ENCODE measurements at places on chromosomes 6 and 20.

DNA sequence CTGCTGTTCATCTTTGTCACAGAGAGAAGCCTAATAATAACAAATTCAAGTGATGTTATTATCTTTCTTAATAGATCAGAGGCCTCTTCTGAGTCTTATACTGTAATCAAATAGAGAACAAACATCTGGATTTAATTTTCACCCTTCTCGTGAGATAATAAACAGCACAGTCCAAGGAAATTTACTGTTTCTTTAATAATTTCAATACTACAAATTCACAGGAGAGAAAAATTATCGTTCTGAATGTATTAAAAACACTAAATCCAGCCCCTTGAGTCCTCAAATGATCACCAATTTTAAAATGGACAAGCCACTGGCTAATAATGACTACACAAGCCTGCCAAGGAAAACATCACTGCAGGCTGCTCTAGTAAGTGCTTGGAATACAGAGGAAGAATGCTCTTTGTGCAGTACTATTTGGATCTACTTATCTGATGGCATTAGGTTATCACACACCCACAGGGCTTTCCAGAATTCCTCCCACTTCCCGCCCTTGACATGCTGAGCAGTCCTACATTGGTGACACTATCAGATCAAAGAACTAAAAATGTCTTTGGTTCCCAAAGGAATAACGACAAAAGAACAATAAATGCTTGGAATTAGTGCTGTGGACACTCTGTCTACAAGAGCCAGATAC lies 38.1 kb downstream of the SYNE1 start:
- no peaks in the 10 kb centered on the region for H3K27me3 ChIP-seq
- H3K4me3 ChIP-seq = no peak overlapping the region
- H3K4me1 ChIP-seq = no peaks in the 10 kb centered on the region
- no peak overlapping the region for H3K27ac ChIP-seq

- DNase-seq = no peak
- H3K27ac ChIP-seq = no peak overlapping the region
- no peak overlapping the region for H3K4me3 ChIP-seq
- no peaks in the 10 kb centered on the region for H3K36me3 ChIP-seq
- no peaks in the 10 kb centered on the region for H3K4me1 ChIP-seq
Measured at GRCh38 chr20:41524980-41525613, 93.1 kb downstream of the CHD6 start.

GRCh38 chr6:168017629-168018028 lies 20.2 kb downstream of the KIF25 start:
- H3K27ac ChIP-seq = no peak overlapping the region
- H3K36me3 ChIP-seq = no peaks in the 10 kb centered on the region
- DNase-seq = no peak
- peaks cover 17% of the 10 kb centered on the region for H3K27me3 ChIP-seq
- H3K4me3 ChIP-seq = no peak overlapping the region
- no peaks in the 10 kb centered on the region for H3K4me1 ChIP-seq

DNA sequence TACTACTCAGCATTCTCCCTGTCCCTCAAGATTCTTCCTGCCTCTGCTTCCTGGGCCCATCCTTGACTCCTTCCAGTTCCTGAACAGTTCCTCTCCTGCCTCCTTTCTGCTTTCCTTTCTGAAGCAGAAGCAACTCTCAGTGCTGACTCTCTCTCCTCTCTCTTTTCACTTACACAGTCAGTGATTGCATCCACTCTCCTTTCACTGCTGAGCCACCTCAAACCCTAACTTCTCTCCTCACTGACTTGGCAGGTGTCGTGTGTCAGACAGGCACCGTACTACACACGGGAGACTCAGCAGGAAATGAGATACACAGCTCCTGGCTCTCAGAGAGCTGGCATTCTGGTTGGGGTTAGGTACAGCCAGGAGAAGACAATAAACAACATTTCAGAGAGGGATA lies 5.6 kb downstream of the ABHD16A start:
- H3K27me3 ChIP-seq = no peaks in the 10 kb centered on the region
- peaks cover 23% of the 10 kb centered on the region for H3K36me3 ChIP-seq
- H3K4me3 ChIP-seq = no peak overlapping the region
- no peak overlapping the region for H3K27ac ChIP-seq
- no peak for DNase-seq

DNA sequence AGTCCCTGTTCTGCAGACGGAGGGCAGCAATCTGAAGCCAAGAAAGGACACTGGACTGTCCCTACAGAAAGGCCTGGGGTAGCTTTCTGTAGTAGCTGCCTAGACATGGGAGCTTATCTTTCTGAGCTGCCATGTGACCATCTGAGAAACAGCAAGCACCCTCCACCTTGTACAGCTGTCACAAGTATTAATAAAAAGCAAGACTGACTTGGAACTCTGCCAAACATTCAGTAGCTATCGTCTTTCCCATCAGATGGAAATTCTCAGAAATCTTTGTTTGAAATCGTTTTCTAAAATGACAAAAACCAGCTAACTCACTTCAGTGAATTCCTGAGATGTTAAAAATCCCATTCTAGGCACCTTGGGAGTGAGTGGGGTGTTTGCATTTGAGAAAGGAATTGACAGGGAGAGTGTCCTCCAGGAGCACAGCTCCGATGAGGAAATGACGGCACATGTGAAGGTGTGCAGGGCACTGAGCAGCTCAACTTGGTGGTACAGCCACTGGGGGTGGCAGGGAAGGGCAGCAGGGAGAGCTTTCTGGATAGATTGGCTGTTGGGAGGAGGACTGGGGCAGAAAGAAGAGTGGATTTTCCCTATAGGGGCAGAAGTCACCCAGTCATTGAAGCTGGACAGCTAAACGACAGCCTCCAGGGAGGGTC lies 24.5 kb downstream of the ACSS1 start:
- H3K27me3 ChIP-seq = no peaks in the 10 kb centered on the region
- no peak overlapping the region for H3K27ac ChIP-seq
- DNase-seq = no peak
- peaks cover 33% of the 10 kb centered on the region for H3K4me1 ChIP-seq
- H3K36me3 ChIP-seq = peaks cover 30% of the 10 kb centered on the region

DNA sequence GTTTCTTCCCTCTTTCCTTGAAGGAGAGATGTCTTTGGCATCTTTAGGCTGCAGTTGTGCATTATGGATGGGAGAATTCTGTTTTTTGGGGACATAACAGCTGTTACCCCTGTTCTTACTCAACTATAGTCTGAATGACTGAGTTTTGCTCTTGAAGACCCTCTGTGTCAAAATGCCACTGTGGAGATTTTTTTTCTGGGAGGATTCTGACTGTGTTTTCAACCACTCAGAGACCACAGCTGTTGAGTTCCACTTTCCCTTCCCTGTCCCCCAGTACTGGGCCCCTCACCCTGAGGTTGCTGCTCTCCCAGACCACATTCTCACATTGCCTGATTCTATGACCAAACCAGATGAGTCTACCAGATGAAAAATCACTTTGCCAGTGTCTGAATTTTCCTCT lies 48.1 kb downstream of the NKX2-2 start:
- DNase-seq = no peak
- peaks cover 7% of the 10 kb centered on the region for H3K27me3 ChIP-seq
- H3K27ac ChIP-seq = no peak overlapping the region
- H3K4me3 ChIP-seq = no peak overlapping the region
- no peaks in the 10 kb centered on the region for H3K36me3 ChIP-seq

DNA sequence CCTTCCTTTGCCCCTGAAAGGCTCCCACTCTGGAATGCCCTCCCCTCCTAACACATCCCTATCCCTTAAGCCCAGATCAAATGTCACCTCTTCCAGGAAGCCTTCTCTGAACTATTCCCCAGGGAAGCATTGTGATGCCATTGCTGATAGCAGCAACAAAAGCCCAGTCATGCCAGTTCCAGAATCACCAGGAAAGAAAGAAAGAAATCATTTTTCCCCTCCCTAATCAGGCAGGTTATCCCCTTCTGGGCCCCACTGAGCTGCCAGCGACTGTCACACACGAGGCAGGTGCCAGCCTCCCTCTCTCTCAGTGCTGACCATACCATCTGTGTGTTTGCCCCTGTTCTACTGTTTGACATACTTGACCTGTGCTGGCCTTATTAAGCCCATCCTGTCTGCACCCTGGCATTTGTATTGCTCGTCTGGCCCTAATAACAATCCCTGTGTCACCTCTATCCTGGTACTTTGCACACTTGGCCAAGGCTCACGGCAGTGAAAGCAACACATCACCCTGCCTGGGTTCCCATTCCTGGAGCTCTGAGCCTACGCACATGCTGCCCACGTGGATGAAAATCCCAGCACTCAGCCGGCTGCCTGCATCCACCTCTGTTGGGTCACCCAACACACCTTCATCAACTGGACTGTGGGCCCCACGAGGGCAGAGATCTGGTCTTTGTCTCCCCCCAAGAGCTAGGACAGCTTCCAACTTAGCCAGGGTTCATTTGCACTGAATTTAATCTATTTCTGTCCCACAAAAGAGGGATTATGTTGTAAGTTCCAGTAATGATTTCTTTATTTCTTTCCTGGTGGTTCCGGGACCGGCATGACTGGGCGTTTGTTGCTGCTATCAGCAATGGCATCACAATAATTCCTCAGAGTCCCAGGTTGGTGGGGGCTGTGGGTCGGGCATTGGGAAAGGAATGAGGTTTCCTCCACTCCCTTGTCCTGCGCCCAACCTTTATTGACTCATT lies 5.3 kb upstream of the BPIFB1 start:
- no peak for DNase-seq
- no peaks in the 10 kb centered on the region for H3K4me1 ChIP-seq
- no peaks in the 10 kb centered on the region for H3K27me3 ChIP-seq
- no peak overlapping the region for H3K27ac ChIP-seq

GRCh38 chr6:128491610-128492206 lies 28.7 kb downstream of the PTPRK start:
- H3K4me3 ChIP-seq = peak overlapping the region; percentile 15
- no peak overlapping the region for H3K27ac ChIP-seq
- peaks cover 4% of the 10 kb centered on the region for H3K4me1 ChIP-seq
- no peaks in the 10 kb centered on the region for H3K27me3 ChIP-seq
- DNase-seq = no peak

DNA sequence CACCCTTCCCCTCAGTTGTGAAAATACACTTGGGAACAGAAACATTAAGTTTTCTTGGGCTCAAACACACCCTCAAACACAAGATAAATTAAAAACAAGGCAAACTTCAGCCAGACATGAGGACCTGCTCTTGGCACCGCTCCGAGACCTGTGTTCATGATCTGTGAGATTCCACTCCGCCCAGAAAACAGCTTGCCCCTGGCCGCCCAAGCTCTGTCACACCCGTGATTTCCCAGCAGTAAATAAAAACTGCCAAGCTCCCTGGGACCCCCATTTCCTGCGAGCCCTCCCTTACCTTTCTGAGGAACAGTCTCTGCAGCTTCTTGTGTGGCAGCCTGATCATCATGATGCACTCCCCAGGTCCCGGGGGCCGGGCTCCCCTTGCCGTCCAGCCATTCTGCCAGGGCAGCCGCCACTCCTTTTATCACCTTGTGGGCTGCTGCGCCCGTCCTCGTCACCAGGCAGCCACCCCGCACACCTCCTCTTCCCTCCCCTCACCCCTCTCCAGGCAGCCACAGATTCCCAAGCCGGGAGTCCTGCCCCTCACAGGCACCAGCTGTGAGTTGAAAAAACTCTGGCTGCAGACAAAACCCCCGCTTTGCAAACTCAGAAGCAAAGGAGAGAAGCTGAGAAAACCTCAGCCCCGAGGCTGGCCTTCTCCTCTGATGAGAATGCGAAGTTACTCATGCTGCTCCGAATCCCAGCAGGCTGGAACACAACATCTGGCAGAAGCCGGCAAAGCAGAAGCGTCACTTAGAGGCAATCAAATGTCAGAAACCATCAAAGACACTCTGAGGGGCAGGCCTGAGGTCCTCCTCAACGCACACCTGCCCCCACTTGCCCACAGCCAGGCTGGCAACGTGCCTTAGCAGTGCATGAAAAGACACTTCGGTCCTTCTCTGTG lies 130.4 kb upstream of the RPS6KA2 start:
- H3K27ac ChIP-seq = no peak overlapping the region
- peaks cover 18% of the 10 kb centered on the region for H3K27me3 ChIP-seq
- H3K36me3 ChIP-seq = no peaks in the 10 kb centered on the region
- no peak for DNase-seq
- H3K4me1 ChIP-seq = peaks cover 22% of the 10 kb centered on the region

- no peak for DNase-seq
- H3K4me1 ChIP-seq = no peaks in the 10 kb centered on the region
- H3K27me3 ChIP-seq = peaks cover 4% of the 10 kb centered on the region
- H3K36me3 ChIP-seq = no peaks in the 10 kb centered on the region
Measured at GRCh38 chr20:52490711-52491430, 299.3 kb upstream of the ZFP64 start.

- H3K27me3 ChIP-seq = no peaks in the 10 kb centered on the region
- no peak overlapping the region for H3K4me3 ChIP-seq
- H3K27ac ChIP-seq = no peak overlapping the region
- no peak for DNase-seq
- no peaks in the 10 kb centered on the region for H3K4me1 ChIP-seq
Measured at GRCh38 chr6:44580901-44581300, 193.4 kb downstream of the CDC5L start.

DNA sequence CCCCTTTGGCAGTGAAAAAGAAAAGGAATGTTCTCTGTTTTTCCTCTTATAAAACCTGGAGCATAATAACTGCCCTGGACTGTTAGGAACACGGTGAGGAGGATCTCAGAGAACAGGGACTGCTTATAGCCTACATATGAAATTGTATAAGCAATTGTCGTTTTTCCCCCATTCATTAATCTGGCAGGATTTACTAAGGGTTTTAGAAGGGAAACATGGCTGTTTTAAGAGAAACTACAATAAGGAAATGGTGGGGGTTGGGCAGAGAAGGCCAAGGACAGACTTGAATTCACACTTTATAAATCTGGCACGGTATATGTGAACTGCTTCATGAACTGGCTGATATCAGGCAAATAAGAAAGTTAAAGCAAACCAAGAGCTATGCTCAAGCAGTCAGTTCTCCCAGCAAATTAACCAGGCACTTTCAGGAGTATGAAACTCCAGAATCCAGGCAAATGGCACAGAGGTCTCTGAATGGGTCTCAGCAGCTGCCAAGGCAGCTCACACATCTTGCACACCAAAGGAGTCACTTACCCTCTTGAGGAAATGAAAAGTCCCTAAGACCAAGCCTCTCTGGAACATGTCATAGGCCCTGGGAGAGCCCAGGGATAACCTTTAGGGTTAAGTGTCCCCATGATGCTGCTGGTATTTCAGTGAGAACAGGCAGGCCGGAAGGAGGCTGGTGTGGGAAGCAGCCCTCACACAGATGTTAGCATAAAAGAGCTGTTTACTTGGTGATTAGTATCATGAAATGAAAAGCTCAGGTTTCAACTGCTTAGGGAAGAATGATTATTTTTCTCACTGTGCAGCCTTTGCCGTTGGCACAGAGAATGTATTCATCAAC lies 260.5 kb upstream of the MARCKS start:
- H3K36me3 ChIP-seq = no peaks in the 10 kb centered on the region
- DNase-seq = no peak
- H3K27ac ChIP-seq = no peak overlapping the region
- peaks cover 3% of the 10 kb centered on the region for H3K27me3 ChIP-seq
- no peak overlapping the region for H3K4me3 ChIP-seq
- H3K4me1 ChIP-seq = no peaks in the 10 kb centered on the region

- no peak overlapping the region for H3K4me3 ChIP-seq
- no peaks in the 10 kb centered on the region for H3K36me3 ChIP-seq
- no peaks in the 10 kb centered on the region for H3K27me3 ChIP-seq
- no peak for DNase-seq
- no peaks in the 10 kb centered on the region for H3K4me1 ChIP-seq
- H3K27ac ChIP-seq = no peak overlapping the region
Measured at GRCh38 chr6:160510199-160510598, 153.9 kb downstream of the LPA start.

- H3K4me3 ChIP-seq = no peak overlapping the region
- H3K27me3 ChIP-seq = no peaks in the 10 kb centered on the region
- H3K27ac ChIP-seq = no peak overlapping the region
- DNase-seq = no peak
- H3K36me3 ChIP-seq = no peaks in the 10 kb centered on the region
Measured at GRCh38 chr6:55568808-55569439, 10.1 kb downstream of the HMGCLL1 start.

Measured in T-cell (primary cell).